Cerebellar nuclear complex (tissue), 1 donor: ENCODE measurements at places on chromosomes 12 and 14.

DNA sequence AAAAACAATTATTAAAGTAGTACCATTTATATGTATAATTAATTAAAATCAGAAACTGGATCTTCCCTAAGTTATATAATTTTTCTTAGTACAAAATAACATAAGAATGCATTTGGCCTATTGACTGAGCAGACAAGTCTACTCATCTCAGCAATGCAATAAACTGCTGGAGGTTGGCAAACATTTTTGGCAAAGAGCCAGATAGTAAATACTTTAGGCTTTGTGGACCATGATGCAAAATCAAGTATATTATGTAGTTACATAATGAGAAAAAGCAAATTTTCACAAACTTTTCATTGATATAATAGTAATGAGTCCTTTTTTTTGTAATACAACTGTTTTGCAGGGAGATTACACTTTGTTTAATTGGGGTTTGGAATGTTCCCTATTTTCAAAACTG is 30.9 kb downstream of the ERGIC2 start:
- no peak for DNase-seq

DNA sequence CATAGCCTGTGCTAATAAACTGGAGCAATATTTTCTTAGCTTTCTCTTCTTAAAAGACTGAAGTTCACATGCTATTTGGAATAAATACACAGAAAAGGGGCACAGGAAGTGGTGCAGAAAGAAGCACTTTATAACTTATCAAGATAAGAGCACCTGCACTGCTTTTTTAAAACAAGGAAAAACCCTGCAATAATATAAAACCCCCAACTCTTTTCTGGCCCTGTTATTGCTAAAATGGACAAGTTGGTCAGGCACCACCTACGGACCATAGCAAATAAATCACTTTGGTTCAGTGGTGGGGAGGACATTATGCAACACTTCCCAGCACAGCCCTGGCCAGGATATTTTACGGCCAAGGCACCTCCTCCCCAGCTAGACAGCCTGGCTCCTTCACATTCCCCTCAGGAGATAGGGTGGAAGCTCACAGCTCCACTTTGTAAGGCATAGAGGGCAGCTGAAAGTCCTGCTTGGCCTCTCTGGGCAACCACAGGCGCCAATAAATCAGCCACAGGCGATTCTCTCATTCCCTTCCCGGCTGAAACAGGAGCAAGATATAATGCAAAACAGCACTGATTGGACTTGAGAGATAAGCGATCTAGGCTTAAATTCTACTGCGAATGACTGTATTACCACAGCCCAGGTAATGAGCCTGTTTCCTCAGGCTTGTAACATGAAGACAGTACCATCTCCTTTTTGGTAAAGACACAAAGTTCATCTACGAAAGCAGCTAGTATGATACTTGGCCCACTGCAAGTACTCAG is 2.0 kb downstream of the ZBTB25 start:
- no peak for DNase-seq

DNA sequence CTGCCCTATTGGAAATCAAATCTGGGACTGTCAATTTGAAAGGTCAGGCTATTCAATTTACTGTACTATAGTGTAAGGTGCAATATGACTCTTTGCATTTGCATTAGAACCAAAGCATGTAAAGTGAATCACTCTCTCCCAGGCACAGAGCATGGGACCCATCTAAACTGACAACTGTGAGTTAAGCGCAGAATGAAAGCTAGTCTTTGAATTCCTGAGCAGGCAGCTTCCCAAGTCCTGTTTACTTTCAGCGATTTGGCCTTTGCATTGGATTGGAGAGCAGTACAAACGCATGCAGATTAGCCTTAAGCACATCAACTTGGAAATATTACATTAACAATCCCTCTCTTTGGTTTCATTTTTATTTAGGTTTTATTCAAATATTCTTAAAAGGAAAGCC is 74.6 kb downstream of the RERG start:
- DNase-seq: no peak

DNA sequence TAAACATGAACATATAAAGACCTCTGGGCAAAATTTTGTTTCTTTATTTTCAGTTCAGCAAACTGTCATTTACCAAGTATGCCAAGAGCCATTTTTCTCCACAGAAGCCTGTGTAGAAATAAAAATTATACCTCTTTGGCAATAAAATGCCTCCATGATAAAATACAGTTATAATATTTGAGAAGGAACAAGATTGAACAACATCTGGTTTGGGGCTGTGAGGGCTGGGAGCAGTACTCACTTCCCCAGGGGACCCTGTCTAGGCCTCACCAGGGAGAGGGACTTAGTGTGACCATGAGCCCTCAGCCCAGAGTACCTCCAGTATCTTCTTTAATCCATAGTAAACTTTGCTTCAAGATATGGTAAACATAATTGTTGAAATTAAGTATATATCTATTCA is 65.1 kb downstream of the DAAM1 start:
- DNase-seq: no peak

GRCh38 chr12:49889361-49890095 is 14.2 kb downstream of the FAIM2 start:
- no peak for DNase-seq

- DNase-seq: no peak
Observed at GRCh38 chr14:75380656-75381055, 47.2 kb upstream of the JDP2 start.

DNA sequence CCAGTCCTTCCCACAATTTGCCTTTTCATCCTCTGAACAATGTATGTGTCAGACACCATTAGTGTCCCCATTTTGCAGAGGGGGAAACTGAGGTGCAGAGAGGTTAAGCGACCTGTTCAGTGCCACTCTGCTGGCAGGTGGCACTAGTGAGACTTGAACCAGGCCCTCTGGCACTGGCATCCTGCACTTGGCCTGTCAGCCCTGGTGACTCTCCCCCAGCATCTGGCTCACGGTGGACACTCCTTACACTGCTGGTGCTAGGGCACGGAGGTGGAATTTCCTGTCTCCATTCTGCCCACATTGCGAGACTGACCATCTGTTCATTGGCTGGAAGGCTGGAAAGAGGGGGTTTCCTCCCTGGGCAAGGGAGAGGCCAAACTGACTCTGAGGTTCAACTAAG is 48.7 kb downstream of the CCNK start:
- DNase-seq: no peak

GRCh38 chr14:61392297-61392696 is 70.9 kb downstream of the PRKCH start:
- DNase-seq: no peak

- no peak for DNase-seq
Observed at GRCh38 chr14:90760591-90761316, 55.5 kb downstream of the TTC7B start.

- DNase-seq: no peak
Observed at GRCh38 chr12:40825156-40825555, 132.9 kb downstream of the CNTN1 start.

DNA sequence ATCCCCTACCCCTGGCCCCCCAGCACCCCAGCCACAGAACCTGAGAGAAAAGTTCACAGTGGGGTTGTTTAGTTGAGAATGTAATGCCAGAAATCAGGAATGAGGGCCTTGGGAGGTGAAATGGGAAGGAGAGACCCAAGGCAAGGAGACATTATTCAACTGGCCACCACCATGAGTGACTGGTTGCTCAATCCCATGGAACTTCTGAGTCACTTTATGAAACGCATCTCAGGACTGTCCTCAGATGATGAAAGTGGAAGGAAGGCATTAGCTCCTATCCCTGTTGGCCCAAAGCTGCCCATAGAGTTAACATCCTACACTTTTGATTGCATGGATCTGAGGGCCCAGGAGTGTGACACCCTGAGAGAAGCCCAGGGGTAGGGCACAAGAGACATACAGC is 25.4 kb upstream of the TCL1A start:
- no peak for DNase-seq

GRCh38 chr14:54338696-54339317 is 58.0 kb upstream of the CDKN3 start:
- DNase-seq: no peak

DNA sequence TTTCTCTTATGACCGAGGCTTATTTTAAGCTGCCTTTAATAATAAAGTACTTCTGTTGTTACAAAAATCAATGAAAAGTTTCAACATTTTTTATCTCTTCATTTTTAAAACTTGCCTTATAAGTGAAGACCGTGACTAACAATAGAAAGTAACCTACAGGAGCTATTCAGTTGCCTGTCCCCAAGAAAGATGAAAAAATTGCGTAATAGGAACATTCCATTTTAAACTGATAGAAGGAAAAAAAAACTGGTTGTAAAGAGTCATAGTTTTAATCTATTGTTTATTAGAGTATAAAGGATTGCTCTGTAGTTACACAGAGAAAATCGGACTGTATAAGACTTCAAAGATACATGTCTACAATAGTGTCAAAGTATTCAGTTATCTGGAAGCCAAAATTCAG is 83.3 kb downstream of the DAAM1 start:
- DNase-seq: no peak

GRCh38 chr14:73403181-73403752 is 55.1 kb downstream of the NUMB start:
- DNase-seq: no peak

- no peak for DNase-seq
Observed at GRCh38 chr14:102486513-102487203, 22.9 kb downstream of the ANKRD9 start.

- no peak for DNase-seq
Observed at GRCh38 chr14:101460986-101461750, 100.1 kb upstream of the DIO3 start.

DNA sequence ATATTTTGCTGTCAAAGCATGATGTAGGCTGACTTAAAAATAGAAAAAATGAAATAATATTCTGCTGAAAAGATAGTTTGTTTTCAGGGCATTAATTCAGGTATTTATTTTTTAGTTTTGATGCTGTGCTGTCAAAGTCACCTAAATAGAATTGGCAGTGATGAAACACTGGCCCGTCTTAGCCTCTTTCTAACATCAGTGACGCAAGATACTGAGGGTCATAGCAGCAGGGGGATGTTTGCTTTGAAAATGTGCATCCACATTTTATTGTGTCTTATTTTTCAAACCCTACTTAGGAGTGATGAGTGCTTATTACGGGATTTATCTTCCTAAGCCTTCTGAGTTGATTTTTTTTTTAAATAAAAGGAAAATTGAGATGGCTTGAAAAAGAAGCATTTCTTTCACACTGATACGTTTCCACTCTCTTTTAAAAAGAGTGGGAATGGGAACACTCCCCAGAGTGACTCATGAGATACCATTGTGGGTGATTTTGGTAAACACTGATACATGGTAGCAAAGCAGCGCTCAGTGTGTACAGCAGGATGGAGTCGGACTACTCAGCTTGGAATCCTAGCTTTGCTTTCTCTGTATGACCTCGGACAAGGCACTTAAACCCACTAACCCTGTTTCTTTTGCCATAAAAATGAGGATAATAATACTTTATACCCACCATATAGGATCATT is 290.8 kb downstream of the ERC1 start:
- no peak for DNase-seq

GRCh38 chr12:110254971-110255540 is 26.0 kb upstream of the ATP2A2 start:
- DNase-seq: no peak

- no peak for DNase-seq
Observed at GRCh38 chr12:43052441-43052840, 462.9 kb upstream of the PRICKLE1 start.

- peak; percentile 52 for DNase-seq
Observed at GRCh38 chr14:50954811-50955372, 10.6 kb upstream of the PYGL start.

- no peak for DNase-seq
Observed at GRCh38 chr14:21711360-21711961, 37.8 kb upstream of the OR4E1 start.

- no peak for DNase-seq
Observed at GRCh38 chr12:64544371-64545080, 65.8 kb upstream of the RASSF3 start.

- DNase-seq: no peak
Observed at GRCh38 chr12:45477526-45477925, 252.0 kb upstream of the ARID2 start.

GRCh38 chr14:24885410-24885913 is 164.5 kb downstream of the STXBP6 start:
- no peak for DNase-seq

- DNase-seq: no peak
Observed at GRCh38 chr12:51000245-51000644, 25.9 kb downstream of the SLC11A2 start.

DNA sequence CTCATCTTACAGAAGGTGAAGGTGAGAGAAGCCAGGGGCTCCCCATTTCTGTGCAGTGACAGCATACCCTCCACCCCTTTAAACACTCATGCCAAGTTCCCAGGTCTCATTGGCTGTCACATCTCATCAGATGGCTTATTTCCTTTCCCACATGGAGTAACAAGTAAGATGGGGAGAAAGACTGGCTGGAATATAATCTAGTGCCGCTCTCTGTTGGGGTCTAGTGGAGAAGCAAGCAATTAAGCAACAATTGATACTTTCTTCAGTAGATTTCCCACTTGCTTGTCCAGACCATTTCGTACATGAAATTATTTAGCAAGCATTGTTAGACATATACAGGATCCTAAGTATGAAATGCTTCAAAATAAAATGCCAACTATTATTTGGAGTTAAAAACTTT is 92.2 kb downstream of the SLC5A8 start:
- no peak for DNase-seq

DNA sequence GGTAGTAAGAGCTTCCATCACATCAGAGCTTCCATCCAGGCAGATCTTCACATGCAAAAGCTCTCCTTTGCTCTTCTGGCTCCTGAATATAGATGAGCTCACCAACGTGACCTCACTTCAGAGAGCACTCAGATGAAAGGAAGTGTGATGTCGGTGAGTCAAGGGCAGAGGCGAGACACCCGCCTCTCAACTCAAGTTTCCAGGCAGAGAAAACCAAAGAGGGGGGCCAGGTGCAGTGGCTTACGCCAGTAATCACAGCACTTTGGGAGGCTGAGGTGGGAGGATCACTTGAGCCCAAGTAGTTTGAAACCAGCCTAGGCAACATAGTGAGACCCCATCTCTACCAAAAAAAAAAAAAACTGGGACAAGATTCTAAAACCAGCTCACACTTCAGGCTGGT is 126.9 kb downstream of the DUSP6 start:
- DNase-seq: no peak

- DNase-seq: no peak
Observed at GRCh38 chr12:143964-144649, 69.8 kb downstream of the SLC6A12 start.

GRCh38 chr14:69129264-69129880 is 23.5 kb downstream of the DCAF5 start:
- peak; percentile 37 for DNase-seq

GRCh38 chr14:50744231-50744630 is 76.1 kb upstream of the SAV1 start:
- DNase-seq: no peak

GRCh38 chr14:105488781-105489541 is 2.1 kb upstream of the TEDC1 start:
- DNase-seq: no peak

- no peak for DNase-seq
Observed at GRCh38 chr12:104930388-104931326, 27.4 kb downstream of the SLC41A2 start.

- DNase-seq: no peak
Observed at GRCh38 chr14:51865953-51866747, 5.7 kb downstream of the GNG2 start.

GRCh38 chr14:30158299-30158698 is 230.7 kb upstream of the PRKD1 start:
- DNase-seq: no peak

- no peak for DNase-seq
Observed at GRCh38 chr14:38262844-38263243, 7.0 kb upstream of the CLEC14A start.
